A549 treated with Hydrocortisone at 1 μM for 4 hours (cell line): ENCODE measurements at places on chromosomes 7 and 10. TPM values are rescaled to one million over a fixed set of nuclear protein-coding genes. Genes with fewer than 3 reads are reported as not detected.

The UBE2D1 gene
- total RNA-seq, result 15.2 to 20.4 TPM (median 16.4 TPM) in 5 replicates

The SEMA4G gene
- total RNA-seq, result 6.9 to 8.5 TPM (median 7.8 TPM) in 5 replicates

The CACNA2D1 gene
- 5.5 to 11.3 TPM (median 8.4 TPM) in 5 replicates for total RNA-seq

The PRSS37 gene
- total RNA-seq, result not detected in 5 replicates

The SLC16A12 gene
- 0.43 to 0.89 TPM (median 0.55 TPM) in 5 replicates for total RNA-seq

The COPS6 gene
- 151 to 186 TPM (median 173 TPM) in 5 replicates for total RNA-seq

The GCC1 gene
- 13.8 to 16.8 TPM (median 14.3 TPM) in 5 replicates for total RNA-seq
